ENCODE measurements at places on chromosomes 3 and 15.

DNA sequence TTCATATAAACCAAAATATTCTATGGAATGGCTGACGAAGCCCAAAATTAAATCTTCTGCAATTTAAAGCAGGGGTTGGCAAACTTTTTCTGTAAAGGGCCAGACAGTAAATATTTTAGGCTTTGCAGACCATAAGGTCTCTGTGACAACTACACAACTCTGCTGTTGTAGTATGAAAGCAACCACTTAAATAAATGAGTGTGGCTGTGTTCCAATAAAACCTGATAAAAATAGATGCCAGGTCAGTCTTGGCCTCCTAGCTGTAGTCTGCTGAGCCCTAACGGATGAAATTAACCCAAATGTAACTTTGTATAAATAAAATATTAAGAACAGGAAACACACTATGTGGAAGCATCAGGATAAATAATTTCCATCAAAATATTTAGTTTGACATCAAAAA is 104.2 kb downstream of the FBXL22 start:
- no peak for DNase-seq

GRCh38 chr3:69411346-69411745 is 25.5 kb upstream of the FRMD4B start:
- no peak for DNase-seq

DNA sequence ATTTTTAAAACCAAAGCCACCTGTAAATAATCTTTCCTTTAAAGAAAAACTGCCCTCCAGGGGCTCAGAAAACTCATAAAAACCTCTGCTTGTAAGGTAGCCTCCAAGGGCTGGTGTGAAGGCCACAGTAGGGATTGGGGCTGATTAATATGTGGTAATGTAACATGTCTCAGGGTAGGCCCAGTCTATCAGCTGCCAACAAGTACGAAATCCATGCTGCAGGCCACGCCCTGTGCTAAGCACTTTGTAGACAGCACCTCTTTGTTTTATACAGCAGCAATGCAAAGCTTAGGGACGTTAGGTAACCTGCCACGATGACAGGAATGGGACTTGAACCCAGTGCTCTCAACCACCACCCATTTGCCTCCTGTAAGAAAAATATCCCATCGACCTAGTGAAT is 65.6 kb upstream of the PRICKLE2 start:
- DNase-seq: no peak

- no peak for DNase-seq
Measured at GRCh38 chr3:183698318-183698751, 738 bp downstream of the YEATS2 start.
